Amygdala (tissue), 56 donors: ENCODE measurements at places on chromosomes 6 and 20.

- no peak for DNase-seq
Observed at GRCh38 chr6:113882336-113883022, 25.3 kb downstream of the MARCKS start.

GRCh38 chr6:19879663-19880062 is 42.5 kb downstream of the ID4 start:
- DNase-seq: no peak

DNA sequence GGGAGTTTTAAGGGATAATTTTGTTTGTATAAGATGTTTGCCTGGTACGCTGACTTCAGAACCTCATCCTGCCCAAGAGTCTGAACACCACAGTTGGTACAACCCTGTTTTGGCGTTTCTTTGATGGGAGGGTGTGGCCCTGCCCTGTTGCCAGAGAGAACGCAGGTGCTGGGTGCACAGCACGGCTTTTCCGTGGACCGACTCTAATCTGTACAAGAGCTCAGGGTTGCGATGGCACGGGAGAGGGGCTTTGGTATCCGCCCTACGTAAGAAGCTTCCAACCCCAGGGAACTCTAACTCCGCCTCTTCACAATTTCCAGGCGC is 1.3 kb downstream of the CYP24A1 start:
- DNase-seq: no peak

DNA sequence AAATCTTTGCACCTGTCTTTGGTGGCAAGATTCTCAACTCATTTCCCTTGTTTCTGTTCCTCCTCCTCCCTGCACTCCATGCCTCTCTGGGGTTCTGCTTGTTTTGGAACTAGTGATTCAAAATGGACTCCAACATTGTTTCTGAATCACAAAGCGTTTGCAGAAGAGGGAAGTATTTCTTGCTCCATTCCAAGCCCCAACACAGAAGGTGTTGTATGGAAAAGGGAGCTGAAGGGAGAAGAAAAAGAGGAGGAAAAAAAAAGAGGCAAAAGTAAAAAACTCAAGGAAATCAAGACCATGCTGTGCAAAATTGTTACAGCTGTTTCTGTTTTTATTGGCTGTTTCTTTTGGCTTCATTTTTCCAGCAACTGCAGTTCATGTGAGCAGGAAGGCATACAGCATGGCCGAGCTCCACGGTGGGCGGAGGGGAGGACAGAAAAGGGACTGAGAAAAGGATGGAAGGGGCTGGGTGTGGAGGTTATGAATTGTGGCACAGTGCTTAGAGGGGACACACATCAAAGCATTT is 66.9 kb upstream of the PRL start:
- no peak for DNase-seq

DNA sequence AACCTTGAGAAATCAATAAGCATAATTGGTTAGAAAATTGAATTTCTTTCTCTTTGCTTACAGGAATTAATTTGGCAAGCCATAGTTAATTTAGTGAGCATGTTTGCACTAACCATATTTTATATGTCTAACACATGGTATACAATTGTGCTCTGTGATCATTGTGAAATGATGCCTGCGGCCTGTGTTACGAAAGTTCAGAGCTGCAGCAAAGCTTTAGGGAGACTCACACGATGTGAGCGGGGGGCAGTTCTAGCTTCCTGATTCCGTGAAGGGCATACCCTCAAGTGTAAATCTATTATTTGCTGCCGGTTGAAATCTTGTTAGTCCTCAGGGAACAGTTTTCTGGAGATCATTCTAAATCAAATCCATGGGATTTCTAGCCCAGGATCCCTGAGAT is 25.5 kb upstream of the ADTRP start:
- no peak for DNase-seq

DNA sequence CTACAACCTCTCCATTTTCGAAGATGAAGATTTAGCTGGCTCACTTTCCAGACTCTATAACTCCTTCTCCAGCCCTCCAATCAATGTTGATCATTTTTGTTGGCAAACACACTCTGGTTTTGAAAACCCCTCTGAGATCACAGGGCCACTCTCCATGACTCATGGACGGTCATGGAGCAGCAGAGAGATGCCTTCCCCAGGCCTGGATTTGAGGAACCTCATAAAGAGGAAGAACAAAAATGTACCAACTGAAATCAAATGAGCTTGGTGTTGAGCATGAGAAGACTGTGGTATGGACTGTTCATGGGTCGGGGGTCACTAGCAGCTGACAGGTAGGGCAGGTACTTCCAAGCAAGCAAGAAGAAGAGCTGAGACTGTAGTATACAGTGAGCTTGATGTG is 112.8 kb upstream of the INSM1 start:
- no peak for DNase-seq
